ENCODE measurements at places on chromosomes 12 and 14. TPM values are rescaled to one million over a fixed set of nuclear protein-coding genes. Genes with fewer than 3 reads are reported as not detected.

Gene RASSF9
- total RNA-seq, result 1.4 TPM

Gene TCL1B
- total RNA-seq, result not detected

Gene CISTR
- not detected for total RNA-seq

Gene DAO
- total RNA-seq, result not detected

Gene LIN7A
- total RNA-seq, result 0.62 TPM

Gene CDK4
- total RNA-seq, result 285 TPM

Gene TEX22
- 0.36 TPM for total RNA-seq

Gene BICDL1
- total RNA-seq, result 4.1 TPM

Gene TUBA1C
- 1,667 TPM for total RNA-seq

Gene ZBTB39
- total RNA-seq, result 5.3 TPM

Gene FLVCR2
- total RNA-seq, result 14.2 TPM

Gene PTHLH
- total RNA-seq, result 13.2 TPM

Data from A549 treated with Hydrocortisone at 1 μM for 4 hours (cell line).